ENCODE measurements at places on chromosomes 7 and 10. TPM values are rescaled to one million over a fixed set of nuclear protein-coding genes. Genes with fewer than 3 reads are reported as not detected.

GRCh38 chr10:79385804-79386531, 38.7 kb downstream of the PPIF start:
- peak; percentile 72 for DNase-seq

The MYOF gene
- total RNA-seq, result 34.4 TPM

GRCh38 chr10:93912444-93912843, 18.7 kb downstream of the SLC35G1 start:
- no peak for DNase-seq

DNA sequence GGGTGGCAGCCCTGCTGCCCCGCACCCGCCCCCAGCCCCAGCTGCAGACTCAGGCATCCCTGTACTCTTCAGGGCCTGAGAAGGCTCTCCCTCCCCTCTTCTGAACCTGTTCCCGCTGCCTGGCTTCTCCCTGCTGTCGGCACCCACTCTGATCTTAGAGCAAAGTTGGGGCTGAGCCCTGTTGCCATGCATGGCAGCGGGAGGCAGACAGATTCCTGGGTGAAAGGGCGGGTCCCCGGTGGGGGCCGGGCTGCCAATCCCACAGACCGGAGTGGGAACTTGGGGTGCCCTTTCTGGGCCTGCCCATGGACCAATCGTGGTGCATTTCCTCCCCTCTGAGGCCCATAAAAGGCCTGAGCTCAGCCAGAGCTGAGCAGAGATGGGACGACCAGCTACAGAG, 80.7 kb downstream of the SPDYE5 start:
- DNase-seq, result peak; percentile 9

DNA sequence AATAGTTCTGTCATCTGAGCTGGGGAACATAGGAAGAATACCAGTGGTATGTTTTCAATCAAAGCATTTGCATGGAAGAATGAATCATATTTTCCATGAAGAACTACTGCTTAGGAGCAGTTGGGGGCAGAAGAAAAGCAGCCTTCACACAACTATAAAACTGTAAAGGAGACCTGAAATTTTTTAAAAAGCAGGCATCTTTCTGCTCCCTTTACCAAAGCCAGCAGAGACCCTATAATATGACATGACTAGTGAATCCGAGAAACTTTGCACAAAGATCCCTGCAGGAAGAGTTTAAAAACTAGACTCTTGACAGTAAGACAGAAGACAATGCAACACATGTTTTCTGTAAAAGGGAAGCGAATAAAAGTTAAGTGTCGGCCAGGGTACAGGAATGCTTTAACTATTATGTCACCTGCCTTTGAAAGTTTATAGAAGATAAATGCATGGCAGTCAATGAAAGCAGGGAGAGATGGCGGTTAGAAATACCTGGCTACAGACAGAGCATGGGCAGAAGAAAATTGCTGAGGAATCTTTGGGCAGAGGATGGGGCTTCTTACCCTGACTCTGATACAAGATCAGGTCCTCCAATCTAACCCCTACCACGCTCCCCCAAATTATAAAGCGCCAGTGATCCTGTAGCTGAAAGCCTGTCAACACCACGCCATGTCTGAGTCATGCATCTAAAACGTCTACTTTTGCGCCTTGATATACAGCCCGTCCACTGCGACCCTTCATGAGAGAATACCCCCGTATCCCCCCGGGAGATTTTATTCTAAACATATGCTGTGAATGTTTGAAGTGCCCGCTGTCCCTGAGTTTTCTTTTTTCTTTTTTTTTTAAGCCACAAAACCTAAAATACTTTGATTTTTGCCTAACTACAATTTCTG, 93.1 kb downstream of the GLI3 start:
- DNase-seq, result no peak

All from Right ventricle myocardium inferior (tissue), 1 donor.